Pericardium fibroblast (primary cell): ENCODE measurements at places on chromosomes 3 and 15. TPM values are rescaled to one million over a fixed set of nuclear protein-coding genes. Genes with fewer than 3 reads are reported as not detected.

ADAMTSL3 gene
- total RNA-seq, result 0.26 and 4.2 TPM in 2 replicates

ZNF385D gene
- 0.60 and 0.70 TPM in 2 replicates for total RNA-seq

IQCF6 gene
- not detected in 2 replicates for total RNA-seq

ST8SIA2 gene
- 0.09 TPM in 1 of 2 replicates, not detected in the other for total RNA-seq

ANKRD63 gene
- total RNA-seq, result not detected in 2 replicates

NUP210 gene
- total RNA-seq, result under 0.01 TPM in 1 of 2 replicates, not detected in the other

PRR20G gene
- not detected in 2 replicates for total RNA-seq

P2RY14 gene
- not detected in 2 replicates for total RNA-seq

GFM1 gene
- 19.9 and 28.2 TPM in 2 replicates for total RNA-seq

NPAP1 gene
- not detected in 2 replicates for total RNA-seq

ASB14 gene
- 0.23 TPM in 1 of 2 replicates, not detected in the other for total RNA-seq

CPLX3 gene
- not detected in 2 replicates for total RNA-seq

ALPK3 gene
- total RNA-seq, result 0.12 and 0.51 TPM in 2 replicates

MAN2C1 gene
- 54.0 and 59.7 TPM in 2 replicates for total RNA-seq

ZNF774 gene
- 0.09 and 0.12 TPM in 2 replicates for total RNA-seq

PIF1 gene
- 4.5 and 5.0 TPM in 2 replicates for total RNA-seq

C3orf85 gene
- not detected in 2 replicates for total RNA-seq

EXD1 gene
- total RNA-seq, result not detected in 2 replicates

GOLGA6L10 gene
- total RNA-seq, result 0.23 TPM in 1 of 2 replicates, not detected in the other

GHSR gene
- not detected in 2 replicates for total RNA-seq

MESP1 gene
- total RNA-seq, result 0.23 and 0.26 TPM in 2 replicates

FRMD5 gene
- total RNA-seq, result 0.23 and 2.1 TPM in 2 replicates

RTP3 gene
- total RNA-seq, result not detected in 2 replicates

MYD88 gene
- 24.8 and 27.8 TPM in 2 replicates for total RNA-seq

GOLGA6A gene
- not detected in 2 replicates for total RNA-seq

ACTC1 gene
- total RNA-seq, result 0.12 and 70.4 TPM in 2 replicates

ST3GAL6 gene
- total RNA-seq, result 3.7 and 4.0 TPM in 2 replicates

ZPLD1 gene
- not detected in 2 replicates for total RNA-seq

TM4SF18 gene
- under 0.01 and 7.1 TPM in 2 replicates for total RNA-seq

KNL1 gene
- total RNA-seq, result 1.5 and 2.3 TPM in 2 replicates

PARP15 gene
- total RNA-seq, result not detected in 2 replicates

IMPG2 gene
- under 0.01 and 0.17 TPM in 2 replicates for total RNA-seq

OXNAD1 gene
- 7.4 and 10.8 TPM in 2 replicates for total RNA-seq

TM6SF1 gene
- total RNA-seq, result 0.60 and 4.3 TPM in 2 replicates

C3orf22 gene
- not detected in 2 replicates for total RNA-seq

LINGO1 gene
- 0.09 and 3.0 TPM in 2 replicates for total RNA-seq

PEAK1 gene
- total RNA-seq, result 44.0 and 55.2 TPM in 2 replicates

SEMA3F gene
- 26.8 and 43.8 TPM in 2 replicates for total RNA-seq

IGF2BP2 gene
- 69.7 and 79.2 TPM in 2 replicates for total RNA-seq

TAGLN3 gene
- total RNA-seq, result 0.34 TPM in 1 of 2 replicates, not detected in the other

SLC6A1 gene
- not detected in 2 replicates for total RNA-seq

VIPR1 gene
- 0.09 and 0.35 TPM in 2 replicates for total RNA-seq

MOBP gene
- total RNA-seq, result not detected in 2 replicates

CLDN1 gene
- total RNA-seq, result 0.09 and 0.70 TPM in 2 replicates

RETNLB gene
- not detected in 2 replicates for total RNA-seq

DZIP1L gene
- total RNA-seq, result 9.2 and 14.9 TPM in 2 replicates
